Adrenal gland (tissue), 19 donors: ENCODE measurements at places on chromosomes 3 and 15.

DNA sequence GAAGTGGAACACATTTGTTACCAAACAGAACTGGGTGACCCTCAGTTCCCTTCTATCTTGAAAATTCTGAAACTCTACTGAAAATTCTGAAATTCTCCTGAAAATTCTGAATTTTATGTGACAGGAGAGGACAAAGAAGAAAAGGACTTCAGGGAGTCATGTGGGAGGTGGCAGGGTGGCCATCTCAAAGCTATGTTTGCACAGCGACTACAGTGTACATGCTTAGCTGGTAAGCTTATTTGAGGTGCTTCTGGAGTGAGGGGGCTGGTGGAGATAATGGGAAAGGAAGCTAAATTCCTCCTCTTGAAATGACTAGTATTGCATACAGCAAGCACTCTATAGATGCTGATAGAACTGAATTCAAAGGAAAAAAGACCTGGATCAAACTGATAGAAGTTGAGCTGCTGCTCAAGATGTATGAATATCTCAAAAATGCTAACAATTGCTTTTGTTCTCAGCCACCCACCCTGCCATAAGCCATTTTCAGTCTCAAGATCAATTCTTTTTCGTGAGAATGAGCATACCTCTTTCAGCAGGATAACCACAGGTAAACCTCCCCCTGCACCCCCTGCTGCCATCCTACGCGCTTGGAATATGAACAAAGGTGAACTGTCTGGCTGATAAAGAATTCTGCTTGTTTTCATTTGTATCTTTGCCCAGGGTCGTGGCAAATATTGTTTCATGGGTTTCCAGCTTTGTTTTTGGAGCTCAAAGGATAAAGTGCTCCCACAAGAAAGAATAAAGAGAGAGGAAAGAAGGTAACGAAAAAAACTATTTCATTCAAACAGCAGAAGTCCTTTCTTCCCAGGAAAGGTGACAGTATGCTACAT, 16.6 kb upstream of the ARHGEF3 start:
- DNase-seq: no peak

DNA sequence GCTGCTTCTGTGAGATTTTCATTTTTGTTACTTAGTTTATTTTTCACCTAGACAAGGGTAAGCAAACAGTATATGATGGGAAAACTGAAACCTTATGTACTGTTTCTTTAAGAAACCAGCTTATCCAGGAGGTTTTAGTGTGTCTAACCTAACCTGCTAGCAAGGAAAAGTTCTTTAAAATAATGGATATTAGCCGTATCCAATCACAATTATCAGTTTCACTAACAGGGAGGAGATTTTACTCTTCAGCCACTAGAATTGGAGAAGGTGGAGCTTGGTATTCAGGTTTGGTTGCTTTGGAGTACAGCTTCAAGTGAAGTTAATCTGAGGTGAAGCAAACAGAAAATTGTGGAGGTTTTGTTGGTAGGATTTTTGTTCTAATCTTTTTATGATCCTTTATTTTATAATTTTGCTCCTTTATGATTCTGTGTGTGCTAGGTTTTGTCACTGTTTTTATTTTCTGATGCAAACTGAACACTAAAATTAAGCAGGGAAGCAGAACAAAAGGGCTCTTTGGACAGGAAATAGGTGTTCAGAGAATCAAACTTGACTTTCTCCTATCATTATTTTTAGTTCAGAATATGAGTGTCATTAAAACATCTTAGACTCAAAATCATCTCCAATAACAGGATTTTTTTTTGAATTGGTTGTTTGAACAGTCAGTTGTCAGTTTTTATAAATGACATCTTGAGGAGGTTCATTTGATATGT, 13.0 kb downstream of the ZFAND6 start:
- no peak for DNase-seq

- DNase-seq: no peak
These were observed 108.9 kb upstream of the KLF13 start for GRCh38 chr15:31217566-31218270.

DNA sequence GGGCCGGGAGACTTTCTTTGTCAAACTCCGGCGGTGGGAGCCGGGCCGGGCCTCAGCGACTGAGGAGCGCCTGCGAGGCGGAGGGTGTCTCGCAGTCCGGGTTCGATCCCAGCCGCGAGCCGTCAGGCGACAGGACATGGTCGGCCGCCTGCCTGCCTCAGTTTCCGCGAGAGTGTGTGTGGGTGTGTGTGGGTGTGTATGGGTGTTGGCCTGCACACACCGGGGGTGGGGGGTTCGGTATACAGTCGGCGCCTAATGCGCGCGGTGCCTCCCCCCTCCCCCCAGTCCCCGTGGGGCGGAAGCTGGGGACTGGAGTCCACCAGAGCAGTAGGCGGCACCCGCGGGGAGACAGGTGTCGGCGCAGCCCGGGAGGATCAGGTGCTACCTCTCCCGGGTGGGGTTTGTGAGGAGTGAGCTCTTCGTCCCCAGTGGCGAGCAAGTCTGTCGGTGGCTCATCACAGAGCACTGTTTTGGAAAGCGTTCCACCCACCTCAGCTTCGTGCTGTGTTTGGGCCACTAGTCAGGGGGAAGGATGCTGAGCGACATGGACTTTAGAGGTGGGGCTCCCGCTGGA, 246.3 kb downstream of the GOLGA6L6 start:
- DNase-seq: no peak

DNA sequence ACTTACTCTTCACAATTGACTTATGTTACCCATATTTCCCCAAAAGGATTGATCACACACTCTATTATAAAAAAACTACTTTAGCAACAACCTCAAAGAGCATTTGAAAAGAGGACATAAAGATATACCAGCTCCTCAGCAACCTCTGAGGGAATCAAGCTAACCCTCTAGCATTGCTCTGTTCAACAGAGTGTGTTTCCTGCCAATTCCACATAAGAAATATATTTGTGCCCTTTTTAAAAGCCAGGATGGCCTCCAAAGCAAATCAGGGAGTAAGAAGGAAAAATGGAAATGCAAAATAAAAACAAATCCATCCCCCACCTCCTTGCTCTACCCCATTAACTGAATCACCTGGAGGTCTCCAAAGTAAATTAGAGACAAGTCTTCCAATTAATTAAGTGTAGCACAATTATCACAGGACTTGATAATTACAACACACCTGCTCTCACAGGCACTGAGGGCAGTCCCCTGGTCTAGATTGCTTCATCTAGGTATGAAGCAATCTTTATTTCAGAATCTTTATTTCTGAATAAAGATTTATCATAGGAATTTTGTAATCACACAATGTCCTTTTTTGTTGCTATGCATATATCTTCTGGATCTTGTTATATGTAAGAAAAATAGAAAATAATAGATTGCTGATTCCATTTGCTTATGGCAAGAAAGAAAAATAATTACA, 34.8 kb downstream of the GPR176 start:
- no peak for DNase-seq

DNA sequence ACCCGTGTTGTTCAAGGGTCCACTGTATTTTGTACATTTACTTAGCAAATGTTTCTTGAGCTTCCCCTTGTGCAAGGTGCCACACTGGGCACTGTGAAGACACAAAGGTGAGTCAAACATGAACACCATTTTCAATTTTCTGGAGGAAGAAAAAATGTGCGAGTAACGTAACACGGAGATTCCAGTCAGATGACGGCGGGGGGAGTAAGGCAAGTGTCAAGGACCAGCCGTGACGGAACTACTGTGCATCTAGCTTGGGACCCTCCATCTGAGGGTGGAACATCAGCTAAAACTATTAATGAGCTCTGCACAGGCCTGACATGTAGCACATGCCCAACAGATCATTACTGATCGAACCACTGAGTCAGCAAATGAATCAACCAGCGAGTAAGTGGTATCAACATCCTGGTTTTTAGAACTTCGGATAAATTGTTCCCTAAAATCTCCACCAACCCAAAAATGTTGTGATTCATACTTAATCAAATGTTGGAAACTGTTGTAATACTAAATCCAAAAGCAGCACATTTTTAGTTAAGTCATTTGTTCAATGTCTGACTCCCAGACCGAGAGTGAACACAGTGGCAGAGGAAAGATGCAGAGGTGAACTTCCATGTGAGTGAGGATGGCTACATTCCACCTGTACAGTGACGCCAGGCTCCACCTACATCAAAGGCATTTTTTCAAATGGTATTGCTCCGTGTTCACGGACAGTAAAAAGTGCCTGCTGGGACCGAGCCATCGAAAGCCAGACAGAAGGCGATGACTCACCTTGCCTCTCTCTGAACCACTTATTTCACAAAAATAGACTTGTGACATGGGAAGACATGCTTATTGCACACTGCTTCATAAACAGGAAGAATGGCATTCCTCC, 172.2 kb downstream of the ATP10A start:
- DNase-seq: no peak

- DNase-seq: no peak
These were observed 15.9 kb upstream of the MRPL3 start for GRCh38 chr3:131518680-131519079.

DNA sequence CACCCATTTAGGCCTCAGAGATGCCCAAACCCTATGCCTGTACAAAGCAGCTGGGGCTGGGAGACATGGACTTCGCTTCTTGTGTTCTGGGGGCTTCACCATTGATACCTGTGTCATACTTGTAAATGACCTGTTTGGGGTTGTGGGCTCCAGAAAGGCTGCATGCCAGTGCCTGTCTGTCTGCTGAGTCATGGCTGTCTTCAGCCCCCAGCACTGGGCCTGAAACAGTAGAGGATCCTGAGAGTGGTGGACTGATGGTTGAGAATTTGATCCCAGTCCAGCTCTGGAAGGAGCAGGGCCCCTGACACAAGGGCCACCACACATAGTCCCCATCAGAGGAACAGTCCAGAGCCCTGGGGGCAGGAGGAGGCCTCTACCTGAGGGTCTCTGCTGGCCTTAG, 24.6 kb upstream of the APEH start:
- no peak for DNase-seq

DNA sequence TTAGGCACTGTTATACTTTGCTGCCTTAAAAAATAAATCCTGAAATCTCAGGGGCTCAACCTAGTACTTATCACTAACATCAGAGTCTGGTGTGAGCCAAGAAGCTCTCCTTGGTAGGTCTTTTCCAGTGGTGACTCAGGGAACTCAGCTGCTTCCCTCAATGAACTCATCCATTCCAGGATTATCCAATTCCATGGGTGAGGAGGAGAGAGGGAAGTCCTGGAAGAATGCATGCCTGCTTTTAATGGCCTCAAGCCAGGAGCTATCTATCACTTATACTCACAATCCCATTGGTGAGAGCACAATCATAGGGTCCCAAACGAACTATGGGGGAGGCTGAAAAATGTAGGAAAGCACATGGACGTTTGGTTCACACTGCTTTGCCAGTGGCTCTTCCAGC, 113.6 kb downstream of the POLR2M start:
- no peak for DNase-seq

GRCh38 chr3:190155752-190156151, 35.1 kb upstream of the P3H2 start:
- no peak for DNase-seq
